ENCODE measurements at places on chromosomes 13 and 19. TPM values are rescaled to one million over a fixed set of nuclear protein-coding genes. Genes with fewer than 3 reads are reported as not detected.

Gene SMIM44
- not detected for total RNA-seq

Gene PDE4A
- total RNA-seq = 3.7 TPM

Gene CATSPERD
- not detected for total RNA-seq

Gene FGF22
- 0.68 TPM for total RNA-seq

Gene ASPDH
- not detected for total RNA-seq

Gene RASIP1
- total RNA-seq = 5.4 TPM

Gene DIRAS1
- 2.3 TPM for total RNA-seq

Gene MAB21L1
- not detected for total RNA-seq

Gene DAND5
- not detected for total RNA-seq

Gene ARHGEF18
- 53.1 TPM for total RNA-seq

Gene UBE2L5
- total RNA-seq = not detected

Gene ACP5
- total RNA-seq = not detected

Gene PSG2
- total RNA-seq = 0.45 TPM

Gene HPN
- total RNA-seq = 21.1 TPM

Gene KLK8
- total RNA-seq = not detected

Gene DNAAF3
- 0.45 TPM for total RNA-seq

Gene PRX
- total RNA-seq = 2.5 TPM

Gene ARHGAP45
- 43.3 TPM for total RNA-seq

Gene APOE
- 1,404 TPM for total RNA-seq

Gene KXD1
- total RNA-seq = 77.5 TPM

Gene CYP4F2
- total RNA-seq = not detected

Gene CDX2
- 109 TPM for total RNA-seq

Gene FAM83E
- 6.8 TPM for total RNA-seq

Gene URAD
- 5.2 TPM for total RNA-seq

Gene TPTE2
- total RNA-seq = not detected

Gene NLRP11
- total RNA-seq = 0.26 TPM

Gene FFAR3
- total RNA-seq = not detected

Gene GRK1
- total RNA-seq = not detected

Gene KLF5
- total RNA-seq = 80.1 TPM
